SK-N-MC (cell line): ENCODE measurements at places on chromosomes 13 and 19.

GRCh38 chr19:43560687-43561086 is 14.6 kb downstream of the XRCC1 start:
- no peak for DNase-seq

- DNase-seq, result no peak
Measured at GRCh38 chr13:34435338-34435737, 506.7 kb upstream of the NBEA start.

DNA sequence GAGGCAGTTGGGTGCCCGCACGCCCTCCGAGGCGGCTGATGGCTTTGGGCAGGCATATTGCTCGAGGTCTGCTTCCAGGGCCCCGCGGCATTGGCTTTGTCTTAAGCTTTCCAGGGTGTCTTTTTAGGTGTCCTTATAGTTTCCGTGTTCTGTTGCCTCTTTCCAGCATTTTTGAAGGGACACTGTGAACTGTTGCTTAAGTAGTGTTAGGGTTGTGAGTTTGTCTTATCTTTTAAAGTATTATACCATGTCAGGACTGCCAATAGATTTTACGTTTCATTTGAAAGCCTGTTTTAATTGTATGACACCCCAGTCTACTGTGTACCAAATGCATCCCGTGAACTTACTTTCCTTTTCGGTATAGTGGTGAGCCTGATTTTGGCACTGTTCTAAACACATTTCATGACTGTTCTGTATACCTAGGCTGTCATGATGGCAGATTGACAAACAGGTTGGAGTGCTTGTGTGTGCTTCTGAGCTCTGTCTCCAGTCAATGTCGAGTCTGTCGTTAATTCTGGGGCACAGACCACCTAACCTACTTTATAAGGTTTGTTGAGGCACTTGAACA is 656 bp downstream of the PCCA start:
- no peak for DNase-seq

DNA sequence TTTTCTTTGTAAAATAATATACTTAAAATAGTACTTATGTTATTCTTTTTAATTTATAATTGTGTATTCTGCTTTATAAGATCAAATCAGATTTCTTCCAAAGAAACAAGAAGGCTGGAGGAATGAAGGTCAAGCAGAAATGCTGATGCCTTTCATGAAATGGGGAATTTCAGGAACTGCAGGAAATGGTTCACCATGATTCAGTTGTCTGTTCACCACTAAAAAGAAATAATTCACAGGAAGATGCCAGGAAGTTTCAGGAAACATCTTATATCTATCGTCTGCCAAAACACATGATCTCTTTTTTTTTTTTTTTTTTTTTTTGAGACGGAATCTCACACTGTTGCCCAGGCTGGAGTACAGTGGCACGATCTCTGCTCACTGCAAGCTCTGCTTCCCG is 15.7 kb upstream of the SCEL start:
- DNase-seq, result peak; percentile 84

- DNase-seq, result no peak
Measured at GRCh38 chr13:36884235-36884634, 35.8 kb downstream of the SMAD9 start.

GRCh38 chr19:3285647-3286176 is 61.3 kb downstream of the CELF5 start:
- no peak for DNase-seq

GRCh38 chr19:39282021-39282420 is 13.8 kb downstream of the IFNL2 start:
- no peak for DNase-seq

- no peak for DNase-seq
Measured at GRCh38 chr13:104987621-104988020, 1547.8 kb downstream of the EFNB2 start.

DNA sequence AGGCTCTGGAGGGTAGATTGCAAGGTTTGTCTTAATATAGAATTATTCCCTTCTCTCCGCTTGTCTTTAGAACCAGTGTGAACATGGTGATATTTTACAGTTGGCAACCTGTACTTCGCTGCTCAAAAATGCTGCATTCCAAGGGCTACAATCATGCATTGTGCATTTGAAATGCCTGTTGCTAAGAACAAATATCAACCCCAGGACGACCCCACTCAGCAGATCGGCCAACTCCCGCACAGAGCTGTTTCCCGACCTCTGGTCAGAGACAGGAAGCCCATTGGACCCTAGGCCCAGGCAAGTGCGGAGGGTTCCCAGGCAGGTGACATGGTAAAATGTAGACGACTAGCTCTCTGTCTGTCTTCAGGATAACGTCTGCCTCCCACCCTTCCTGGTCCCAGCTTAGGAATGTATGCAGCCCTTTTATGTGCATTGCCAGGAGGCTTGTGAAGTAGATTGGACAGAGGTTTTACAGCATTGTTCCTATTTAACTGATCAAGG is 263.5 kb downstream of the FOXO1 start:
- DNase-seq, result no peak
